ENCODE measurements at places on chromosomes 6 and 20. TPM values are rescaled to one million over a fixed set of nuclear protein-coding genes. Genes with fewer than 3 reads are reported as not detected.
A peak's percentile ranks its signal among the peaks of the same experiment; 100 is the strongest.

The CCN2 gene
- total RNA-seq: not detected

- DNase-seq: peak; percentile 53
Measured at GRCh38 chr6:158813032-158813431, 6.1 kb downstream of the EZR start.

The GNRH2 gene
- total RNA-seq: 1.7 TPM

The BTN1A1 gene
- not detected for total RNA-seq

The PDYN gene
- total RNA-seq: not detected

The MMP24 gene
- total RNA-seq: not detected

DNA sequence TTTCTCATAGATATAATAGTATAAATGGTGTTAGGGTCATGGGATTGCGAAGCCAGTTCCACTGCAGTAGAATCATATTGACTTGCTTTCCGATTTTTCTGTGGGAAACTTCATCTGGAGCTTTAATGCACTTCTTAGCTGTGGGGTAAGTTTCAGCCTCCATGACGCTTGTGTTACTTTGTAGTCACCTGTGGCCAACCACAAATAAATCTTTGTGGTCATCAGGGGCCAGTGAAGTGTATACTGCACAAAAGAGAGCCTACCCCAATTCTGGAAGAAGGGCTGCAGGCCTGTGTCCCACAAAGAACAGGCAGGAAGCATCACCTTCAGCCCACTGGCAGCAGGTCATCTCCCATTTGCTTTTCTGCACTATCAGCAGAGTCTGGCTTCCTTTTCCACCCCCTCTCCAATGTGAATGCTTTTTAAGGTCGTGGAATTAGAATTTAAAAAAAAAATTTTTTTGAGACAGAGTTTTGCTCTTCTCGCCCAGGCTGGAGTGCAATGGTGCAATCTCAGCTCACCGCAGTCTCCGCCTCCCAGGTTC is 32.0 kb downstream of the MTHFD1L start:
- DNase-seq: no peak

DNA sequence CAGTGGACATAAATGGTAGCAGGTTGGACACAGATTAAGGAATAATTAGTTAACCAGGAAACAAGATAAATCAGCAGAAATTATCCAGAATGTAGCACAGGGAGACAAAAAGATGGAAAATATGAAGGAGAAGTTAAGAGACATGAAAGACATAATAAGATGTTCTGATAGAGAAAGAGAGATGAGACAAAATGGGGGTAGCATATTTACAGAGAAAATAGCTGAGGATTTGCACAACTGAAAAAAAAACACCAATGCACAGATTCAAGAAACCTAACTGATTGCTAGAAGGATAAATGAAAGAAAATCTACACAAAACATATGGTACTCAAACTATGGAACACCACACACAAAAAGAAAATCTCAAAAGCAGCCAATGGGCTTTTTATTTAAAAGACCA is 34.6 kb upstream of the TBC1D22B start:
- DNase-seq: no peak

DNA sequence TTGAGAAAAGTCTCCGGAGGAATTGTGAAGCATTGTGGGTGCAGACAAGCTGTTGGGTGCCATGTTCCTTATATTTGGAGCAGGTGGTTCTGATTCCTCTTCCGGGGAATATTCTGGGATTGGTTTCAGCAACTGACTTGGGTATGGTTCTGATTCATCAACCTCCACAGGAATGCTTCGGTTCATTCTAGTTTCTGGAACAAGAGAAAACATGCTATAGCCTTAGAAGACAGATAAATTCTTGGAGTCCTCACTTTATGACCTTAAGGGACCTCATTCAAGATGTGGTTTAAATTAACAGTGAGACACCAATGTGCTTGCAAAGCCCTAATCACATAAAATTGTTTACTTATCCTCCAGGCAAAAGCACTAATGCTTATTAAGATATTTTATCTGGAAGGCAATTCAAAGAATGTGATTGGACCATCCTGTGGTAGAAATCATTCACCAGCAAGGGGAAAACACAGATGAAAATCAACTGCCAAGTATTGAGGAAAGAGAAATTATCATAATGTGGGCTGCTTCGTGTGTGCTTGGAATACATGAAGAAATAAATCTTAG is 13.7 kb downstream of the TRAF3IP2 start:
- DNase-seq: no peak

The LY86 gene
- total RNA-seq: 1.9 TPM

GRCh38 chr6:82013561-82014530 is 233.7 kb downstream of the IBTK start:
- DNase-seq: no peak

The PI16 gene
- total RNA-seq: 0.63 TPM

GRCh38 chr20:58571356-58571692 is 56.1 kb upstream of the APCDD1L start:
- no peak for DNase-seq

The FAM217A gene
- total RNA-seq: not detected

GRCh38 chr20:62494980-62495748 is 19.4 kb upstream of the GATA5 start:
- DNase-seq: no peak

DNA sequence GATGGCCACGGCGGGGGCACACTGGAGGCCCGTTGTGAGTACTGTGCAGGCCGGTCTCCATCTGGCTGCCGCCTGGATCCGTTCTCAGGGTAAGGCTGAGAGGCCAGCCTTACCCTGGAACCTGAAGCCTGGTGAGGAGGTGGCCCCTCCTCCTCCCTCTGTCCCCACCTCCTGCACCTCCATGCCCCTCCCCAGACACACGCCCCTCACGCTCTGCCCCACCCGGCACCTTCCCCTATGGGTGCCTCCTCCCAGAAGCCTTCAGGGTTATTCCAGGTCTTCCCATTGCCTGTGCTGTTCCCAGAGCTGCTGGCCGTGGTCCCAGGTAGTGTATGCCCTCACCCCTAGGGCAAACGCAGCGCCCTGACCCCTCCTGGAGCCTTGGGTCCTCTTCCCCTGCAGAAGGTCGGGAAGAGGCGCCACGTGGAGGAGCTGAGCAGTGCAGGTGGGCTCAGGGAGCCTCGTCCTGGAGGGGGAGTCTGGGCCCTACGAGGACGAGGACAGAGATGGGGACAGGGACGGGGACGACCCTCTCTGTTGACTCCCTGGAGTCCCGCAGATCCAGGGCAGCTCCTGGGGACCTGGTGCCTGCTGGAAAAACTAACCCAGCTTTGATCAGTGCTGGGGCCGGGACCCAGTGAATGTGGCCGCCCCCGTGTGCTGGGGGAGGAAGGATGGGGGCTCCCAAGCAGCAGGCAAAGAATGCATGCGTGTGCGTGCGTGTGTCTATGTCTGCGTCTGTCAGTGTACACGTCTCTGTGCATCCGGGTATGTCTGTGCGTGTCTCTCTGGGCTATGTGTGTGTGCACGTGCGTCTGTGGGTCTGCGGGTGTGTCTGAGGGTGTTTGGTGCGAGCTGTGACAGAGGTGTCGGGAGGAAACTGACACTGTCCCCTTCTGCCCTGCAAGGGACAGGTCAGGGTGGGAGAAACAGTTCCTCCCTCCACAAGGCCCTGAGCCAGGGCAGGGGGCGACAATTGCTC is 8.2 kb upstream of the HRH3 start:
- DNase-seq: no peak

DNA sequence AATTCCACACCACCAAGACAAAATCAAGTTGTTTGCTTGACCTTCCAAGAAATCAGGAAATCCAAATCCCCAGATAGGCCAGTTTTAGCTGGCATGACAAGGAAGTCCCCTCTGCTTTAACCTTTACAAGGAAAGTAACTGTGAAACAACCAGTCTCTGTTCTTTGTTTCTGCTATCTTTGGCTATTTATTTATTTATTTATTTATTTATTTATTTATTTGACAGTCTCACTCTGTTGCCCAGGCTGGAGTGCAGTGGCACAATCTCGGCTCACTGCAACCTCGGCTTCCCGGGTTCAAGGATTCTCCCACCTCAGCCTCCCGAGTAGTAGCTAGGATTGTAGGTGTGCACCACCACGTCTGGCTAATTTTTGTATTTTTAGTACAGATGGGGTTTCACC is 14.5 kb upstream of the GMNN start:
- no peak for DNase-seq

DNA sequence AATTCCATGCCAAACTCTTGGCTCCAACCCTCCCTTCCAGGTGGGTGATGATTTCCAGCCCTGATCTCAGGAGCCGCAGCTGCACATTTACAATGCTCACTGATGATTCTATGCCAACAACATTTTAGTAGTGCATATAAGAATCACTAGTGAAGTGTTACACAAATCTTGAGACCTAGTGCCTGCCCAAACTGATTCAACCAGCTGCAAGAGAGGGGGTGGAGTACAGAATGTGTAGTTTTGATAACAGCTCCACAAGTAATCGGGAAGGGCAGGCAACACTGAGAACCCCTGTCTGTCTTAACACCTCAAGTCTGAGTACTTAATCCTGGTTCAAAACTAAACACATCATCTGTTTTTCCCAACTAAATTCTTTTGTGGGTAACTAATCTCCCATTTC is 91.7 kb downstream of the PRDM1 start:
- DNase-seq: no peak

DNA sequence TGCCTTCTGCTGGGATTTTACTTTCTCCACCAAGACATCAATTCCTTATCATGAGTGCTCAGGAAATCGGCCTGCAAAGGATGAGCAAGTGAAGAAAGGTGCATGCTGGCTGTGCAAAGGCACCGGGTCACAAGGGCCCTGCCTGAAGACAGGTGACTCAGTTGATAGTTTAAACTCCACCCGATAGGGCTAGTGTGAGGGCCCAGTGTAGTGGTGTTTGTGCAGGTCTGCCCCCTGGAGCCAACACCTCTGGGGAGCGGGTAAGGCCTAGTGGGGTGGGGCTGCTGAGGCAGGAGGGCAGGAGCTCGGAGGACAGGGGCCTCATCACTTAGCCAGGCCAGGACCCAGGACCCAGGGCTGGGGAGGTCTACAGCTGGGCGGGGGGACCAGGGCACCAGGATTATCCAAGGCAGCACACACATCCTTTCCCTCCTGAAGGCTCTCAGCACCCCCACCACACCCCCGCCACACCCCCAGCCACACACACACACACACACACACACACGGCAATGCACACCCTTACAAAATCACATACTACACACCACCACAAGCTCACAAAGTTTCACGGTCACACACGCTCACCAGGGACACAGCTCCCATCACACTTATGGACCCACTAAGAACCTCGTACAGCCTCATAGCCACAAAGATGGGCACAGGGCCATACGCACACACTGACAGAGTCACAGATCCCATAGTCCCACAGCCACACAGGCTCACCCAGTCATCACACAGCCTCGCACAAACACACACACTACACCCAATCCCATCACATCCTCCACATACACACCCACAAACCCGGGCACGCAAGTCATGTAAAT is 75.4 kb downstream of the GRM4 start:
- peak; percentile 33 for DNase-seq

DNA sequence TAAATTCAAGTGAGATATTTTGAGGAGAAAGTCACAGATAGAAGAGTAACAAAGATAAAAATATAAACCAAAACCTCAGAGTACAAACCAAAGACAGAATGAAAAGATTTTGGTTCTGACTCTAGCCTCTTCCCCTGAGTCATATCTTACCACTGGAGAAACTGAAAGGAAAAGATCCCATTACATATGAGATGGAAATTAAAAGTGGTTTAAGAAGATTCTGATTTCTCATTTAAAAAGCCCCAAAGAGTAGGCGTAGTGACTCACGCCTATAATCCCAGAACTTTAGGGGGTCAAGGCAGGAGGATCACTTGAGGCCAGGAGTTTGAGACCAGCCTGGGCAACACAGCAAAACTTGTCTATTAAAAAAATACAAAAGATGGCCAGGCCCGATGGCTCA is 30.6 kb downstream of the SPINT4 start:
- no peak for DNase-seq

DNA sequence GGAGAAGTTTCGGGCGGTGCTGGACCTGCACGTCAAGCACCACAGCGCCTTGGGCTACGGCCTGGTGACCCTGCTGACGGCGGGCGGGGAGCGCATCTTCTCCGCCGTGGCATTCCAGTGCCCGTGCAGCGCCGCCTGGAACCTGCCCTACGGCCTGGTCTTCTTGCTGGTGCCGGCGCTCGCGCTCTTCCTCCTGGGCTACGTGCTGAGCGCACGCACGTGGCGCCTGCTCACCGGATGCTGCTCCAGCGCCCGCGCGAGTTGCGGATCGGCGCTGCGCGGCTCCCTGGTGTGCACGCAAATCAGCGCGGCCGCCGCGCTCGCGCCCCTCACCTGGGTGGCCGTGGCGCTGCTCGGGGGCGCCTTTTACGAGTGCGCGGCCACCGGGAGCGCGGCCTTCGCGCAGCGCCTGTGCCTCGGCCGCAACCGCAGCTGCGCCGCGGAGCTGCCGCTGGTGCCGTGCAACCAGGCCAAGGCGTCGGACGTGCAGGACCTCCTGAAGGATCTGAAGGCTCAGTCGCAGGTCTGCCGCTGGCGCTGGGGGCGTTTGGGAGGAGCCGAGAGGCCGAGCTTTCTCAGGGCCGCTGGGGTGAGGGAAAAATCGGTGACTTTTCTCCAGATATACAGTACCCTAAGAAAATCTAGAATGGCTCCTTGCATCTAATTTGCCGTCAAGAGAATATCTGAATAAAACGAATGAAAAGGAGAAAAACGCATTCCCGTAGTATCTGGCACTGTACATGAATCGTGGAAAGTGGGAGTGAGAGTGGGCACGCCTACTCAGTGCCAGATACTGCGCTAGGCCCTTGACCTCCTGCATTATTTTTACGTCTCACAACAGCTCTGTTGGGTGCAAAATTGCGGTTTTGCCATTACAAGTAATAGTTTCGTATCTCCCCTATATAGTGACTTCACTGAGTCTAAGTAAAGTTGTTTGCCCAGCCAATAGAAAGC is 1.0 kb downstream of the CALHM6 start:
- peak; percentile 76 for DNase-seq

- peak; percentile 3 for DNase-seq
Measured at GRCh38 chr6:169964486-169965180, 213.2 kb downstream of the ERMARD start.

DNA sequence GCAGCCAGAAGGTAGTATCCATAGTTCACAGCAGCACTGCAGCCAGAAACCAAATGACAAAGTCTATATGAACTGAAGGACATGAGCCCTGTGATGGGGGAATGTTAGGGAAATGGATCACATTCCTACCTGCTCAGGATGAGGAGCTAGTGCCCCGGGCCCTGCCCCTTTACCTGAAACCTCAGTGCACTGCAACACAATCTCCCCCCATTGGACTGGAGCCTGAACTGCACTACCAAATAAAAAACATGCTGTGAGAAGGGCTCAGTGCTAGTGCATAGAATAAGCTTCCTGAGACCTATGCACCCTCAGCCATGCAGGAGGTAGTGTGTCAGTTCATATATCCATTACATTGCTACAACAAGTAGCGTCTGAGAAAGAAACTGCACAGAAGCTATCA is 477.8 kb downstream of the HACE1 start:
- no peak for DNase-seq

The SALL4 gene
- not detected for total RNA-seq

DNA sequence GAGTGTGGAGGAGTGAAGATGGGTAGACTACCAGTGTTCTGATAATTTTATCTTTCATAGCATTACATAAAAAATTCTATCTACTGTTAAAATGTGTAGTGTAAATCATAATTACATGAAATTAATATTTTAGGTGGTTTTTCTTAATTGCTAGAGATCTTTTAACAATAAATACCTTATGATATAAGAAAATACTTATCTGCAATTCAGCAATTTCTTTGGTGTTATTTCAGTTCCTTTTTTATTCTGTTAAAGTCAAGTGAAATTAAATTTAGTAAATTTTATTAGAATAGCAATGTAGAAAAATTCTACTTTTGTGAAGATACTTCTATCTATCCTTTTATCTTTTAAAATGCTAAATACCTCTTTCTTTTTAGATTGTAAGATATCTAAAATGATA is 104.3 kb downstream of the IMPG1 start:
- no peak for DNase-seq
